ENCODE measurements at places on chromosomes 1 and 21. TPM values are rescaled to one million over a fixed set of nuclear protein-coding genes. Genes with fewer than 3 reads are reported as not detected.

Gene SH3D21
- total RNA-seq = 8.6 TPM

GRCh38 chr1:206002871-206003801 is at the start of gene RAB7B:
RAB7B (minus strand) TSS chr1:206003395; CDS start chr1:205994135, 9,260 bp downstream.
- DNase-seq = peak; percentile 41

Gene ACBD6
- 52.0 TPM for total RNA-seq

Gene RIMS3
- 21.0 TPM for total RNA-seq

Gene SLC35F3
- 0.78 TPM for total RNA-seq

GRCh38 chr1:31779687-31780086 is 15.5 kb upstream of the ADGRB2 start:
- no peak for DNase-seq

Gene HSD3B2
- not detected for total RNA-seq

- DNase-seq = no peak
Measured at GRCh38 chr1:18100491-18101063, 7.0 kb upstream of the IGSF21 start.

DNA sequence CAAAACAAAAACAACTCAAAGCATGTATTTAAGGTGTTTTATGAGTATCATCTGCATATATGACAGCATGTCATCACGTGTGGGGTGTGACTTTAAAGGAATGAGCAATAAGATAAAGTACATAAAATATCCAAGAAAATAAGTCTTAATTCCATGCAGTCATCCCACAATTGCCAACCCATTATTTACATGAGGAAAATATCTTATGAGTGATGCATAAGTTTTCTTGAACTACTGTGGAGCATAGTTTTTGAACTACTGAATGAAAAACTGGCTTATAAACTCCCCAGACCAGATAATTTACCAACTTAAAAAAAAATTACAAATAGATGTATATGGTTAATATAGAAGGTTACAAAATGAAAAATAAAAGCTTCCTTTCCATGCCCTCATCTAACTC is 29.7 kb upstream of the MTMR11 start:
- DNase-seq = no peak

DNA sequence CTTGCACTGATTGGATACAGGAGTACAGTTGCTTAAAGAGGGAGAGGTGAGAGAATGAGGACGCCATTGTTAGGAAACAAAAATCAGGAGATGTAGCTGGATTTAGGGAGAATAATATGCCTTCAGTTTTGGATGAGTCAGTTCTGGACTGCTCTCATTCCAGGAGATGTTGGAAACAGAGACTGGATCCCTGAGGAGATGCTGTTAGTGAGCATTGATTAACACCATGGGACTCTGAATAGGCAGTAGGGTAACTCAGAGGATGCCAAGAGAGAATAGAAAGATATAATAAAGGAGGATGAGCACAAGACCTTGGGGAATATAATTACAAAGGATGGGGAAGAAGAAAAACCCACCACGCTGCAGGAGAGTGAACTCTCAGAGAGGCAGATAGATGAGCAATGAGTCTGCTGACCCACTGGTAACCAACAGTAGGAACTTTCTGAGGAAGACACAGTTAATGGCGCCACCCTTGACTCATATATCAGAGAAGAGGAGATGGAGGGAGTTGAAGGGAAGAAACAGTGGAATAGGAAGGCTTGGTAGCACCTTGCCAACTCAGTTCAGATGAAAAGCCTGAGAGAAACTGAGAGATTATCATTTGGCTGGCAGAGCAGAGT is 10.5 kb downstream of the KCNJ15 start:
- no peak for DNase-seq

GRCh38 chr1:80825067-80825466 is 975.7 kb upstream of the ADGRL2 start:
- DNase-seq = no peak

Gene C1orf21
- total RNA-seq = 51.0 TPM

DNA sequence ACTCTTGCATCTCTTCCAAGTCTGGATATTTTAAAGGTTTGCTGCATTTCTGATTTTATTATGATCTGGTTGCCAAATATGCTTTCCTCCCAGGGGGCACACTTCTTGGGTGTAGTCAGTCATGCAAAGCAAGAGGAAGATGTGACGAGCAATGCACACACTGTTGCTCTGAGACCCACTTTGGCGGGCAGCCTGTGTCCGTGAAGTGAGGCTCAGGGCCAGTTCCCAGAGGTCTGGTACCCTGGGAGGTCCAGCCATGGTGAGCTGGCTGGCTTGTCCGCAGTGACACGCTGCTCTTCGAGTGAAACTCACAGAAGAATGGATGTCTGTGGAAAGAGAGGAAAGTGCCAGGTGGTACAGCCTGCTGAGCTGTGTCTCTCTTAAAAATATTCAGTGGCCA is 52.8 kb upstream of the EDN2 start:
- no peak for DNase-seq

GRCh38 chr1:2606396-2606880 is 19.9 kb downstream of the PRXL2B start:
- DNase-seq = no peak

GRCh38 chr1:108082738-108083562 is 117.2 kb downstream of the SLC25A24 start:
- DNase-seq = no peak

DNA sequence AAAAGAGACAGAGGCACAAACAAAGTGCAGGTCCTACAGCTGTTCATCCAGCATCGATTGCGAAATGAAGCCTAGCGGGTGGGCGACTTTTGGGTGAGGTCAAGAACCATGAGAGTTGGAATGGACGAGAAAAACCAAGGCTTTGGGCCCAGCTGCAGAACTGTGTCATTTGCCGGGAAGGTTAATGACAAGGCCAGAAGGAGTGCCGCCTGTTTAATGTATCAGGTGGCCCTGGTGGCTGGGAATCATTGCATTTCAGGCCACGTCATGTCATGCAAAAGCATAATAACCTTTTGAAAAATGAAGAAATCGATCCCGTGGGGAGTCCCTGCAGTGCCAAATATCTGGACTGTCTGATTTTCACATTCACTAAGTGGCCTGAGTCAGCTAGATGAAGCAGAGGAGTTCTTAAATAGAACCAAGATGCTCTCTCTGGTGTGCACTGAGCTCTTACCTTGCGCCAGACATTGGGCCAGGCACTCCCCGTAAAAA is 8.1 kb upstream of the RCC2 start:
- no peak for DNase-seq

- DNase-seq = no peak
Measured at GRCh38 chr21:32559006-32559610, 26.2 kb downstream of the TCP10L start.

Data from H1 (cell line).